T-cell (primary cell): ENCODE measurements at places on chromosomes 2 and 18.
A peak's percentile ranks its signal among the peaks of the same experiment; 100 is the strongest.

GRCh38 chr2:120318626-120319025, 27.3 kb upstream of the INHBB start:
- no peak for DNase-seq
- H3K36me3 ChIP-seq, result no peaks in the 10 kb centered on the region
- H3K27me3 ChIP-seq, result no peaks in the 10 kb centered on the region
- H3K4me3 ChIP-seq, result no peak overlapping the region
- no peak overlapping the region for H3K27ac ChIP-seq

DNA sequence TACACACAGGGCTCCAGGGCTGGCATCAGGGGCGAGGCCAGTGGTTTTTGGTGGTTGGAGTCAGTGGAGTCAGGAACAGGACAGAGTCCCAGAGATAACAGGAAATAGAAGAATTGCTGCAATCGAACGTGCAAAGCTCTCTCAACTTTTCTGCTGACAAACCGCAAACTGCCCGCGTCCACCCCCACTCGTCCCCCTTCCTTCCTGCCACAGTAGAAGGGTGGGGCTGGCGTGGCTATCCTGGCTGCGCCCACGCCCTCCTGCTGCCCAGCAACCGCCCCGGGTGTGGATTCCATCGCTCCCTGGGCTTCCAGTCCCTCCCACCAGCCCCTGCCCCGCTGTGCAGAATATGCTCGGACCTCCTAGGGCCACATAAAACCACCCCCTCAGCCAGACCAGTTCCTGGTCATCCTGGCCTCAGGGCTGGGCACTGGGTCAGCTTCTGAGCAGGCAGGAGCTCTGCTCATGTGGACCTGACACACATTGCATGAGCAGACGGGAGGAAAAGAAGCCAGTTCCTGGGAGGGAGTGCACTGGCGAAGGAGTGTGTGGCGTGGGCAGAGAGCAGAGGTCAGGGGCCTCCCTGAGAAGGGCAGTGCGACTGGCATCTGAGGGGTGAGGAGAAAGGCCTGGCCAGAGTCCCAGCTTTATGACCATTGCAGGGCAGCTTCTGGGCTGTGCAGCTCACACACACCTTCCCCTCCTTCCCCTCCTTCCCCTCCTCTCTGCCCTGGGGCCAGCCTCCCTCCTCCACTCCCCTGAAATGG, 85.4 kb upstream of the ATG16L1 start:
- peaks cover 91% of the 10 kb centered on the region for H3K36me3 ChIP-seq
- no peak overlapping the region for H3K4me3 ChIP-seq
- DNase-seq, result peak; percentile 17

GRCh38 chr18:9750112-9750511, 42.0 kb downstream of the RAB31 start:
- no peak overlapping the region for H3K27ac ChIP-seq
- DNase-seq, result no peak
- H3K27me3 ChIP-seq, result no peaks in the 10 kb centered on the region
- no peaks in the 10 kb centered on the region for H3K4me1 ChIP-seq
- no peak overlapping the region for H3K4me3 ChIP-seq
- H3K36me3 ChIP-seq, result no peaks in the 10 kb centered on the region

- no peak for DNase-seq
- H3K27ac ChIP-seq, result no peak overlapping the region
- H3K4me1 ChIP-seq, result no peaks in the 10 kb centered on the region
- H3K27me3 ChIP-seq, result no peaks in the 10 kb centered on the region
- H3K4me3 ChIP-seq, result no peak overlapping the region
- H3K36me3 ChIP-seq, result no peaks in the 10 kb centered on the region
Measured at GRCh38 chr2:220198896-220199295, 571.5 kb downstream of the SLC4A3 start.

- H3K36me3 ChIP-seq, result no peaks in the 10 kb centered on the region
- H3K4me1 ChIP-seq, result no peaks in the 10 kb centered on the region
- H3K4me3 ChIP-seq, result no peak overlapping the region
- no peaks in the 10 kb centered on the region for H3K27me3 ChIP-seq
Measured at GRCh38 chr18:69648486-69648885, 247.8 kb downstream of the DOK6 start.

GRCh38 chr2:240431661-240432424, 3.6 kb upstream of the GPC1 start:
- H3K27me3 ChIP-seq, result no peaks in the 10 kb centered on the region
- H3K27ac ChIP-seq, result no peak overlapping the region
- no peak overlapping the region for H3K4me3 ChIP-seq
- H3K36me3 ChIP-seq, result no peaks in the 10 kb centered on the region
- no peak for DNase-seq
- peaks cover 15% of the 10 kb centered on the region for H3K4me1 ChIP-seq

DNA sequence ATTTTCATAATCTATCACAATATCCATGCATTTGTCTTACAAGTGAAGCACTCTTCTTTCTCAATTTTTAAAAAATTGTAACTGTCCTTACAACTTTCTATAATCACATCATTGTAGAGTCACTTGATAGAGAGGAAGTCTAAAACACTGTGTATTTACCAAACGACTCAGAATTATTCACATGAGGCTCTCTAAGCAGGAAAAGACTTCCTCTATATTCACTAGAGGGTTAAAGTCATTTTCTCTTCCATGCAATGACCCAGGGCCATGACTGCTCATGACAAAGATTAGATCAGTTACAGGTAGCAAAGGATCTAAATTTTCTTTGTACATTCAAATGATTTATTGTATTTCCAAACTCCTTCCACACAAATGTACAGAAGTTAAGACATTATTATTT, 9.0 kb upstream of the SLC1A4 start:
- no peaks in the 10 kb centered on the region for H3K27me3 ChIP-seq
- H3K36me3 ChIP-seq, result no peaks in the 10 kb centered on the region
- H3K4me1 ChIP-seq, result no peaks in the 10 kb centered on the region
- H3K27ac ChIP-seq, result no peak overlapping the region
- H3K4me3 ChIP-seq, result no peak overlapping the region

DNA sequence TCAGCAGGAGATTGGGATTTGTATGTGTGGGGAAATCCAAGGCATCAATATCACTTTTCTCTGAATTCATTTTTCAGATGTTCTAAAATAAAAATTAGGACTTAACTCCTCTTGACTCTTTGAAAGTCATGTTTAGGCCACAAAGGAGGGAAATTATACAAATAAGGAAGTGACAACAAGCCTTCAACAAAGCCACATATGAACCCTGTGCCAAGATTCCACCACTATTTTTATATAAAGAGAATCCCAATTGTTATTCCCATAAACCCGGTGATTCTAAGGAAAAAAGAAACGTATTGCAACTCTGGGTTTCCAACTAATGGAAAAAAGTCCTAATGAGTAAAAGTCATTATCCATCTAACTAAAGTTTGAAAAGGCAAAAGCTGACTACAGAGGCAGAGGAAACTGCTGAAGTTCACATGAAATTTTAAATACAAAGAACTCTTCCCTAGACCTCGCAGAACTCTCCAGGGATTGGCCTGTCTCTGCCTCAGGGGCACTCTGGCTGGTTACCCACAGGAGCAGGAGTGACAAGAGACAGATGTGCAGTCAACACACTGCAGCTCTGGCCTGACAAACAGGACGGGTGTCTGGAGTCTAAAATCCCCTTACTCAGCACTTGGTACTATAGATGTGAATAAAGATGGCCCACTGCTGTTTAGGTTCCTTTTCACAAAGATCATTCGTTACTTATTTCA, 11.5 kb downstream of the NPC1 start:
- no peak overlapping the region for H3K4me3 ChIP-seq
- H3K27me3 ChIP-seq, result no peaks in the 10 kb centered on the region
- H3K36me3 ChIP-seq, result peaks cover 17% of the 10 kb centered on the region
- H3K4me1 ChIP-seq, result peaks cover 63% of the 10 kb centered on the region
- peak overlapping the region; percentile 91 for H3K27ac ChIP-seq

GRCh38 chr18:12282442-12283039, 25.5 kb upstream of the TUBB6 start:
- no peak overlapping the region for H3K27ac ChIP-seq
- H3K27me3 ChIP-seq, result peaks cover 39% of the 10 kb centered on the region
- no peaks in the 10 kb centered on the region for H3K4me1 ChIP-seq

DNA sequence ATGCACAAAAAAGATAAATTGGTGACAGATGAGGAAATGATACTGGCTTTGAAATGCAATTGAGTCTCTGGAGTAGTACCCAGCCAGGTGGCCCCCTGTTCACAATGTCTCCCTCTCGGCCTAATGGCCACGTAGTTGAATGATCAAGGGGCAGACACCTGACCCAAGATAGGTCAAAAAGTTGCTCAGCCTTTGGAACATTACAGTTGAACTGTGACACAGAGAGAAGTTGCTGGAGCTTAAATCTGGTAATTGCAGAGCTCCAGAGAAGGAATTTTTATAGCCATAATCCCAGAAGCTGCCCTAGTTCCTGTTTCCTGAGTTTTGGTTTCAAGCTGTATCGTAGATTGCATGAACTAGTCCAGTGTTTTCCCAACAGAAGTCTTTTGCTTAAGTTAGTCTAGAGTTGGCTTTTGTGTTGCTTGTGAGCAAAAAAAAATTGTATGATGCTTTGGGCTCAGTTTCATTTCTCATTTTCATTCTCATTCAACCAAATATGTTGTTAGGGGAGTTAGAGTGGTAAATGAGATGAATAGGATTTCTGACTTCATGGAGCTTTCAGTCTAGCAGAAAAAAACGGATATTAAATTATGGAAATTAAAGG, 117.9 kb downstream of the CSRNP3 start:
- DNase-seq, result no peak
- no peak overlapping the region for H3K27ac ChIP-seq

DNA sequence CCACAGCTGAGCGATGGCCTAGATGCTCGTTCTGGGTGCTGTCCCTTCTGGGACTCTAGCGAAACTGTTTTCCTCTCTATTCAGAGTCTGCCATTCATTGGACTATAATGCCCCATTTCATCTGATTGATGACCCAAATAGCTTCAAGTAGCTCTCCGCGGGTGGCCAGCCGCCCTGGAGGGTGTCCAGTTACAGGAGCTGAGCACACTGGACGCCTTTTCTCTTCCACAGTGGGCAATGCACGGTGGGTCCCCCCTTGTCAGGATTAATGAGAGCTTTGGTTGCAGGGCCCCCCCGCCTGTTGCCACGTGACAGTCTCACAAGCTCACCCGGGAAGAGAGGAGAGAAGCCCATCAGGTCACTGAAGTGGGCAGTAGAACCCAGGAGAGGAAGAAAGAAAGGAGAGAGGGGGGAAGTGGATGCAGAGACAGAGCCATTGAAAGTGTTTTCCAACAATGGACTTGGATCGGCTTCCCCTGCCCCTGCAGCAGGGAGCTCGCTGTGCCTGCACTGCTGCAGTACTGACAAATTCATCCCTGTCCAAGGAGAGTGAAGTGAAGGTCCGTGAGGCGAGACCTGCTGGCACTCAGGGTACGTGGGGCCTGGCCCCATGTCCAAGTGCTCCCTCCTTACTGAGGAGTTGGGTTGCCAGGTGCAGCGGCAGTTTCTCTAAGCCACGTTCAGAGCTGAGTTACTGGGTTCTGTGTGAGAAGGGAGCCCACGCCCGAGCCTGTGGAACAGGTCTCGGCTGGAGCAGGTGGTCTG, 44.8 kb downstream of the DIPK1C start:
- no peak overlapping the region for H3K27ac ChIP-seq
- peaks cover 16% of the 10 kb centered on the region for H3K4me1 ChIP-seq
- H3K36me3 ChIP-seq, result no peaks in the 10 kb centered on the region

DNA sequence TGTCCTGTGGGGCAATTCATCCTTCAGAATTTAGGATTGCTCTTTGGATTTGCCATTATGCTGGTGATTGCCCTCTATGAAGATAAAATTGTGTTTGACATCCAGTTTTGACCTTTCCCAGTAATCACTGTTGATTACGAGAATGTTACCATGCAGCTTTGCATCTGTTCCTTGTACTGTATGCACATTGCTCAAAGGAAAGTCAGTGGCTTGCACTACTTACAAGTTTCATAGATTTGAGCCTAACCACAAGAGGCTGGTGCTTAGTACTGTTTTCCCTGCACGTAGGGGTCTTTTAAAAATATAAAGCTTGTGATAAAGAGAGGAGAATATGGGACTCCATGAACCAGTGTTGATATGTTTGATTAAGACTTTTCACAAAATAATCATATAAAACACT, 77.9 kb downstream of the SLC39A10 start:
- no peak overlapping the region for H3K4me3 ChIP-seq

DNA sequence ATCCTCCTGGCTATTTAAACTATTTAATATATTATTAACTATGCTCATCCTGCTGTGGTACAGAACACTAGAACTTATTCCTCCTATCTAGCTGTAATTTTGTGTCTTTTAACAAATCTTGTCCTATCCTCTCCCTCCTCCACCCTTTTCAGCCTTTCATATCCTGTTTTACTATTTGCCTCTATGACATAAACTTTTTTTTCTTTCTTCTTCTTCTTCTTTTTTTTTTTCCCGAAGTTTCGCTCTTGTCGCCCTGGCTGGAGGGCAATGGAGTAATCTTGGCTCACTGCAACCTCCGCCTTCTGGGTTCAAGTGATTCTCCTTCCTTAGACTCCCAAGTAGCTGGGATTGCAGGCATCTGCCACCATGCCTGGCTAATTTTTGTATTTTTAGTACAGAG, 201.5 kb downstream of the LPIN1 start:
- no peaks in the 10 kb centered on the region for H3K4me1 ChIP-seq
- peaks cover 4% of the 10 kb centered on the region for H3K27me3 ChIP-seq
- no peak for DNase-seq
- H3K36me3 ChIP-seq, result no peaks in the 10 kb centered on the region

DNA sequence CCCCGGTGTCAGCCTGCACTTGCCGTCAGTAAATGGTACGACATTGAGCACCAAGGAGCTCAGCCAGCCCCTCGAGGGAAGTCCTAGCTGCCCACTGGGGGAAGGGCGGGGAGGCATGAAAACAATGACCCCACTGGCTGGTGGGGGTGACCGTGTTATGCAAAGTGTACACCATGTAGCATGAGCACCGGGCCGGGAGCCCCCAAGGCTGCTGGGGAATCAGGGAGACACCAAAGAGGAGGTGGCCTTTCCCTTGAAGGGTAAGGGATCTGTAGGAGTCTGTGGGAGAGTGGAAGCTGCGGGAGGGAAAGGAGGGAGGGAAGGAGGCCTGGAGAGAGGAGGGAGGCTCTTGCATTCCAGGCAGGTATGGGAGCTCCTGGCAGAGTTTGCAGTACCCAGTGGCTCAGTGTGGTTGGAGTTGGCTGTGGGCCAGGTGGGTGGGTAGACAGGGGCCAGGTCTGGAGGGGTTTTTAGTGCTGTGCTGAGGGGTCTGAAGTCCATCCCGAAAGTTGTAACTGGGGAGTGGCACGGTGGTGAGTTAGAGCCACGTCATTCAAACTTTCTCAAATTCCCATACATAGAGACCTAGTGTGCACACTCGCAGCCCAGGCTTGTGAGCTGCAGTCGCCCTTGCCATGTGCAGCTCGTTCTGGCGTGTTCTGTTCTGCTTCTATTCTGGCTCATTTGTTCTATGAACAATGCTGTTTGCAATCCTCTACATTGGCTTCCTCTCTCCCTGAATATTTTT, 22.4 kb downstream of the RRM2 start:
- no peaks in the 10 kb centered on the region for H3K36me3 ChIP-seq
- peaks cover 27% of the 10 kb centered on the region for H3K4me1 ChIP-seq
- no peaks in the 10 kb centered on the region for H3K27me3 ChIP-seq
- H3K4me3 ChIP-seq, result no peak overlapping the region

GRCh38 chr2:26196683-26197418, 24.0 kb downstream of the GAREM2 start:
- H3K36me3 ChIP-seq, result peaks cover 8% of the 10 kb centered on the region
- DNase-seq, result no peak
- no peak overlapping the region for H3K27ac ChIP-seq
- H3K4me1 ChIP-seq, result no peaks in the 10 kb centered on the region
- no peak overlapping the region for H3K4me3 ChIP-seq

- no peak overlapping the region for H3K4me3 ChIP-seq
- no peak overlapping the region for H3K27ac ChIP-seq
- H3K4me1 ChIP-seq, result peaks cover 47% of the 10 kb centered on the region
- H3K36me3 ChIP-seq, result no peaks in the 10 kb centered on the region
- H3K27me3 ChIP-seq, result peaks cover 6% of the 10 kb centered on the region
Measured at GRCh38 chr2:170505631-170506275, 209.4 kb upstream of the SP5 start.
